A549 treated with Mapracorat at 1 μM for 4 hours (cell line): ENCODE measurements at places on chromosomes 7 and 10. TPM values are rescaled to one million over a fixed set of nuclear protein-coding genes. Genes with fewer than 3 reads are reported as not detected.

Gene POU6F2
- total RNA-seq = not detected in 5 replicates

Gene PON1
- 0.75 to 1.6 TPM (median 1.0 TPM) in 5 replicates for total RNA-seq

Gene CDH23
- 1.9 to 2.7 TPM (median 2.5 TPM) in 5 replicates for total RNA-seq

Gene SFRP5
- 1.7 to 2.8 TPM (median 2.4 TPM) in 5 replicates for total RNA-seq

Gene CRTAC1
- 0.74 to 1.4 TPM (median 1.1 TPM) in 5 replicates for total RNA-seq

Gene ECHDC3
- total RNA-seq = 8.8 to 10.6 TPM (median 9.4 TPM) in 5 replicates

Gene REEP3
- 15.9 to 21.1 TPM (median 19.6 TPM) in 5 replicates for total RNA-seq

Gene GPR26
- not detected in 5 replicates for total RNA-seq

Gene ACADSB
- total RNA-seq = 7.0 to 9.2 TPM (median 7.8 TPM) in 5 replicates

Gene HSPA12A
- total RNA-seq = 8.8 to 10.5 TPM (median 9.7 TPM) in 5 replicates

Gene TSPAN33
- total RNA-seq = 4.8 to 6.9 TPM (median 6.3 TPM) in 5 replicates

Gene TMEM196
- total RNA-seq = not detected in 5 replicates

Gene SRPK2
- total RNA-seq = 28.6 to 37.5 TPM (median 35.4 TPM) in 5 replicates

Gene GRM3
- not detected in 5 replicates for total RNA-seq

Gene TLL2
- 0.06 to 0.15 TPM (median 0.12 TPM) in 5 replicates for total RNA-seq

Gene HABP2
- total RNA-seq = 0.04 to 0.13 TPM (median 0.09 TPM) in 4 of 5 replicates, not detected in the other

Gene C10orf105
- not detected in 5 replicates for total RNA-seq

Gene CADPS2
- total RNA-seq = 0.03 to 0.11 TPM (median 0.05 TPM) in 4 of 5 replicates, not detected in the other

Gene AOAH
- total RNA-seq = not detected in 5 replicates

Gene ZNF438
- 1.4 to 2.1 TPM (median 1.8 TPM) in 5 replicates for total RNA-seq

Gene PRSS58
- not detected in 5 replicates for total RNA-seq

Gene DENND10
- 48.9 to 59.0 TPM (median 57.9 TPM) in 5 replicates for total RNA-seq

Gene TPST1
- total RNA-seq = 5.7 to 8.8 TPM (median 7.9 TPM) in 5 replicates

Gene CYP3A4
- 0.09 to 0.10 TPM in 2 of 5 replicates, not detected in the others for total RNA-seq

Gene XRCC2
- total RNA-seq = 3.5 to 4.9 TPM (median 4.7 TPM) in 5 replicates

Gene CCL26
- 8.5 to 9.9 TPM (median 9.6 TPM) in 5 replicates for total RNA-seq

Gene ADRB1
- total RNA-seq = 0.75 to 1.4 TPM (median 1.2 TPM) in 5 replicates

Gene CTTNBP2
- 0.33 to 0.78 TPM (median 0.48 TPM) in 5 replicates for total RNA-seq

Gene CTAGE15
- total RNA-seq = not detected in 5 replicates

Gene NPTX2
- total RNA-seq = 0.09 to 0.18 TPM (median 0.14 TPM) in 5 replicates

Gene CPA2
- total RNA-seq = 0.09 TPM in 1 of 5 replicates, not detected in the others

Gene RELN
- 0.01 TPM in 2 of 5 replicates, not detected in the others for total RNA-seq

Gene CCDC186
- 3.8 to 6.3 TPM (median 5.2 TPM) in 5 replicates for total RNA-seq

Gene STOX1
- total RNA-seq = 0.33 to 0.86 TPM (median 0.60 TPM) in 5 replicates

Gene MYO3A
- total RNA-seq = not detected in 5 replicates

Gene BTBD16
- total RNA-seq = 0.28 to 0.88 TPM (median 0.57 TPM) in 5 replicates

Gene PTF1A
- total RNA-seq = not detected in 5 replicates

Gene CLCN1
- total RNA-seq = 0.05 to 0.37 TPM in 2 of 5 replicates, not detected in the others

Gene FFAR4
- total RNA-seq = 0.07 to 0.29 TPM (median 0.15 TPM) in 5 replicates

Gene SYCE1
- total RNA-seq = not detected in 5 replicates

Gene EGR2
- total RNA-seq = 0.33 to 0.76 TPM (median 0.48 TPM) in 5 replicates

Gene SPDYE2
- total RNA-seq = not detected in 5 replicates

Gene ATG9B
- total RNA-seq = 0.39 to 0.66 TPM (median 0.65 TPM) in 5 replicates

Gene NME8
- total RNA-seq = not detected in 5 replicates

Gene ADARB2
- total RNA-seq = 0.08 TPM in 1 of 5 replicates, not detected in the others

Gene PHKG1
- total RNA-seq = 0.19 to 0.58 TPM (median 0.26 TPM) in 5 replicates

Gene TET1
- total RNA-seq = 0.41 to 0.65 TPM (median 0.56 TPM) in 5 replicates

Gene CYP26C1
- 0.07 TPM in 1 of 5 replicates, not detected in the others for total RNA-seq

Gene TMEM176B
- total RNA-seq = 0.15 to 0.23 TPM (median 0.19 TPM) in 3 of 5 replicates, not detected in the others

Gene TSPAN13
- total RNA-seq = 12.2 to 16.5 TPM (median 16.4 TPM) in 5 replicates

Gene SLC13A4
- 0.07 to 0.23 TPM in 2 of 5 replicates, not detected in the others for total RNA-seq

Gene IKZF1
- not detected in 5 replicates for total RNA-seq

Gene SUN3
- 0.19 TPM in 1 of 5 replicates, not detected in the others for total RNA-seq

Gene CALN1
- not detected in 5 replicates for total RNA-seq

Gene GDF2
- total RNA-seq = not detected in 5 replicates

Gene WDR86
- total RNA-seq = 0.11 to 0.39 TPM (median 0.22 TPM) in 5 replicates
